Posterior cingulate gyrus (tissue), 11 donors: ENCODE measurements at places on chromosomes 1 and 21.

DNA sequence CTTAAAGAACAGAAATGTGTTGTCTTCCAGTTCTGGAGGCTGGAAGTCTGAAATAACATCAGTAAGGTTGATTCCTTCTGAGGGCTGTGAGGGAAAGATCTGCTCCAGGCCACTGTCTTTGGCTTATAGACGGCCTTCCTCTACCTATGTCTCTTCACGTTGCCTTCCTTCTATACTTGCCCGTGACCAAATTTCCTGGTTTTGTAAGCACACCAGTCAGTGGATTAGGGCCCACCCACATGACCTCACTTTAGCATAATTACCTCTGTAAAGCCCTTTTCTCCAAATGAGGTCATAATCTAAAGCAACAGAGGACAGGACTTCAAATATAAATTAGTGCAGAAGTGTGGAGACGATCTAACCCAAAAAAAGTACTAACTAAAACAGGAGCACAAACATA lies 231.6 kb downstream of the NRIP1 start:
- no peak for DNase-seq

GRCh38 chr1:7387053-7387927 lies 383.8 kb upstream of the VAMP3 start:
- DNase-seq: no peak

DNA sequence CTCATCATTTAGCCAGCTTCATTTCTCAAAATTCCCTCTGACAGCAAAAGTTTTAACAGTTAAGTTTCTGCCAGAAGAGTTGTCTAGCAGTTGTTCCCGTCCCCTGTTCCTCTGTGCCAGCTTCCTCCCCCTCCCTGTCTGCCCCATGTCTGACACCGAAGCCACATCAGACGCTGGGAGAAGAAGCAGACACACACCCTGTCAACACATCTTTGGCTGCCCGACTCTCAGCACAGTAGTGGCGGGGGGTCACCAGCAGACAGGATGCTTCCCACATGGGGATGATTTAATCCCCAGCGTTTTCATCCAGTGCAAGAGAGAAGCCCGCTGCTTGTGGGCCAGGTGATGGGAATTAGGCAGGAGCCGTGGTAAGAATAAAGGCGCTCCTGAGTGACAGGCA lies 379.4 kb upstream of the RUNX1 start:
- DNase-seq: no peak

DNA sequence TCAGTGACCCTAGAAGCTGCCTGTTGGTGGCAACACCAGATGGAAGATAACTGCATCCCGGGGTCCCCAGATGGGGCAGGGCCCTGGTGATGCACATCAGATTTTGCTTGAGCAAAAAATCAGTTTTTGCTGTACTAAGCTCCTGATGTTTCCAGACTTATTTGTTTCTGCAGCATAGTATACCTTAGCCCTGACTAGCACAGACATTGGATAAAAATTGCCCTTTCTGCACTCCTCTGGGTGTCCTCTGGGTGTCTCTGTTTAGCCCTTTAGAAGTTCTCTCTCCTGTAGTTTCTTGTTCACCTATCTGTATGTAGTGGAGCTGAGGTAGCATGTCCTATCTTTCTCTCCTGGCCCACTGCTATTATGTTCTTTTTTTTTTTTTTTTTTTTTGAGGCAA lies 30.3 kb upstream of the PLA2G2C start:
- no peak for DNase-seq

DNA sequence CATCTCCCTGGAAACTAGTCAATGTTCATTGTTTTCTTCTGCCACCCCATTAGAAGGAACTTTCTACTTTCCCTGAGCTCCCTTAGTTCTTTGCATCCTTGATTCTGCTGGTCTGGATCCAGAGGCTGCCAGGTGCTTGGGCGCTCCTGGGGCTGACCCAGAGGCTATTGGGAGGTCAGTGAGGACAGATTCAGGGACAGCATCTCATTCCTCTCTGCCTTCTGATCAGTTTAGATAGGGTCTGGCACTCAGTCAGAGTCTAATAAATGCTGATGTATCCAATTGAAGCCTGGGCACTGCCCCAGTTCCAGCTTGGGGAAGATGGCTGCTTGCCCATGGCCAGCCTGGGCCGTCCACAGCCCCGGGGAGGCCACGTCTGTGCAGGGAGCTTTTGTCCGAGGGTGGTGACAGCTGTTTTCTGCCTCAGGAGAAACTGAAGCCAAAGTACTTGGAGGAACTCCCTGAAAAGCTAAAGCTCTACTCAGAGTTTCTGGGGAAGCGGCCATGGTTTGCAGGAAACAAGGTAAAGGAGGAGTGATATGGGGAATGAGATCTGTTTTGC lies 2.3 kb downstream of the GSTM1 start:
- no peak for DNase-seq
